RWPE2 (cell line): ENCODE measurements at places on chromosomes 5 and 9.
A peak's percentile ranks its signal among the peaks of the same experiment; 100 is the strongest.

DNA sequence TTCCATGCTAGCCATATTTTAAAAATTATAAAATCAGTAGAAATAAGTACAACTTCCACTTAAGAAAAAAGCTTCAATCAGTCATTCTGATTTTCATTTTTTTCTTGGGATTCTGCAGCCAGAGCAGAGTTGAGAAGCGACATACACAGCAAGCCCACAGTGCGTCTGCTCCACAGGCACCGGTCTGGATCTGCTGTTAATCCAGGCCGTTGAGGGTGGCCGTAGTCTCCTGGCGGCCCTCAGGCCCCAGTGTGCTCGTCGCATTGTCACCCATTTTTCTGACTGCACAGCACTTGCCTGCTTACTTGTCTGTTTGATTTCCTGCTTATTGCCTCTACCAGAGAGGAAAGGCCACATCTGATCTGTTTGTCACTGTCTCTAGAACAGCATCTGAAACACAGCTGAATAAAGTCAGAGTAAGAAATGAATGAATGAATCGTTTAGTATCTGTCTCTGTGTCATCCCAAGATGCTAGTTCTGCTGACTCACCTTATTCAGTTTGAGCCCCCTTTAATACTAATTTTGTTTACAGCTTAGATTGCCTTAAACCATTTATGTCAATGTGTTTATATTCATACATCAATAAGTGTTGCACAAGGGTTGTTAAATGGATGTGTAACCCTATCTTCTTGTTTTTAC, 11.6 kb upstream of the ASPN start:
- no peak overlapping the region for H3K27ac ChIP-seq
- no peak overlapping the region for H3K4me3 ChIP-seq
- no peaks in the 10 kb centered on the region for H3K36me3 ChIP-seq

- DNase-seq = no peak
- H3K4me3 ChIP-seq = no peak overlapping the region
Measured at GRCh38 chr9:127903557-127904475, 4.4 kb upstream of the ST6GALNAC6 start.

GRCh38 chr9:116152941-116153764, 438 bp upstream of the PAPPA start:
- peak overlapping the region; percentile 49 for H3K27ac ChIP-seq
- H3K36me3 ChIP-seq = no peaks in the 10 kb centered on the region
- DNase-seq = no peak
- H3K27me3 ChIP-seq = peaks cover 12% of the 10 kb centered on the region
- H3K4me3 ChIP-seq = no peak overlapping the region

DNA sequence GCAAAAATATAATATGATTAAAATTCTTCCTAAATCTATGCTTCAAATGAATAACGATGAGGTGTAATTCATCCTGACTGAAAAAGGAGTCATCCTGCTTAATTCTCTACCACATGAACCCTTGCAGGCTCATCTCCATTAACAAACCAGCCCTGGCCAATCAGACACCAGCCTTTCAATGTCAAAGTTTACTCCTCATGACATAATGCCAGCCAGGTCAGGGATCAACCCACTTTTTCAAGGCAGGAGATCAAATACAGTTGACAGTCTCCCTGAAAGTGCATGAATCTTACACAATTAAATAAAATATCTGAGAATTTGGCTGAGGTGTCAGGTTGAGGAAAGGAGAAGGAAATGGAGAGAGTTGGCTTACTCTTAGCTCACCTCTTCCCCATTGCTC, 7.0 kb downstream of the GRIN3A start:
- no peaks in the 10 kb centered on the region for H3K4me1 ChIP-seq
- DNase-seq = no peak
- H3K36me3 ChIP-seq = no peaks in the 10 kb centered on the region
- no peak overlapping the region for H3K4me3 ChIP-seq

DNA sequence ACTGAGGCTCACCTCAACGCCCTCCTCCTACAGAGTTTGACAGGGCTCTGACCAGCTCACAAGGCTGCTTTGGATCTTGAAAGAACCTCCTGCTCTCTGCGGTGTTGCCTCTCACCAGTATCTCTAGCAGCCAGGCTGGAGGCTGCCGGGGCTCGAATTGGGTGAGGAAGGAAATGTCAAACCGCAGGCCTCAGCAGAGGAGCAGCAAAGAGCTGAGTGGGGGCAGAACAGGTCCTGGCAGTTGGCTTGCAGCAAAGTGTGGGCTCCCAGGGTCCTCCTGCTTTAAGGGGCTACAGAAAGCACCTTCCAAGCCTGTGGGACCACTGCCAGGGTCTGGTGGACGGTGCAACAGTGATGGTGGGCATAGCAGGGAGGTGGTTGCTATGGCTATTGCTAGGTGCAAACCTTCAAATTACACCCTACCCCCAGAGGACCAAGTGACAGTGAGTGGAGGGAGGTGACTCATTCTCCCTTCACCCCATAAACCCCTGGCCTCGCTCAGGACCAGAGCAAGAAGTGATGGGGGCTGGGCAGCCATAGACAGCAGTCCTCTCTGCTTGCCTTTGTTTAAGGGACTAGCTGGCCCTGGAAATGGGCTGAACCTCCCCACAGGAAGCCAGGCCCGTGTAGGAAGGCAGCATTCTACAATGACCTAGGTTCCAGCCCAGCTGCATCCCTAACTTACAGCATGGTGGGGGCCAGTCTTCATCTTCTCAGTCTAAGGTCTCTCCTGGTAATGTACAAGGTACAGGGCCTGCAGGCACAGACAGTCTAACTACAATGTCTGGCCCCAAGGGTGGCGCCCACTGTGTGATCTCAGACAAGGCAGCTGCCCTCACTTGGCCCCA, 18.7 kb downstream of the LCP2 start:
- no peaks in the 10 kb centered on the region for H3K27me3 ChIP-seq
- H3K27ac ChIP-seq = no peak overlapping the region
- no peaks in the 10 kb centered on the region for H3K4me1 ChIP-seq
- H3K36me3 ChIP-seq = no peaks in the 10 kb centered on the region
- no peak overlapping the region for H3K4me3 ChIP-seq

- H3K27me3 ChIP-seq = no peaks in the 10 kb centered on the region
- no peak for DNase-seq
- no peaks in the 10 kb centered on the region for H3K4me1 ChIP-seq
Measured at GRCh38 chr5:143362664-143363227, 40.7 kb downstream of the NR3C1 start.

- DNase-seq = no peak
- peaks cover 11% of the 10 kb centered on the region for H3K4me1 ChIP-seq
- no peak within 1 kb of the TSS for H3K27ac ChIP-seq
- H3K4me3 ChIP-seq = peak within 1 kb of the TSS; percentile 16
Measured at GRCh38 chr9:124450241-124450924, at the start of gene ADGRD2. Gene ADGRD2, plus strand, starts transcription at chr9:124450451. Its CDS starts 1,216 bp downstream, at chr9:124451667.

DNA sequence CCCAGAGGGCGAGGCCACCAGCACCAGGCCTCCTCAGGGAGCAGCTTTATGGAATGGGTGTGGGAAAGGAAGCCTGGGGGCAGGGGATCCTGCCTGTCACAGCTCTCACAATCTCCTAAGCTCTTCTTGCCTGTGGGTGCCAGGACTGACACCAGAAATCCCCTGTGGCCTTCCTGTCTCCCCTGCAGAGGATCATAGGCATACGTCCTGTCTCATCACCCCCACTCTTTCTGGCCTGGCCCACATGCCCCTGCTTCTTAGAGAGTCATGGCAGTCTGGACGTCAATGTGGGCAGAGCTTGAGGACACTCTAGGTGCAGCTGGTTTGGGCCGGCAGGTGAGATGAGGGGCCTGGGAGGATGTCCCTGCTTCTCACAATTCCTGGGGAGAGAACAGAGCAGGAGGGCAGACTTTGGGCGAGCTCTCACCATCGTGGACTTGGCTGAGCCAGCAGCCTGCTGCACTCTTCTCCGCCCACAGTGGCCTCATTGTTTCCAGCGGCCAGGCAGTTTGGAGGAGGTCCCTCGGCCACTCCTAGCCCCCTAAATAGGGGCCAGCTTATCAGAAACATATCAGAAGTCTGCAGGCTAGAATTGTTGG, 67.3 kb upstream of the ZFR start:
- H3K27ac ChIP-seq = no peak overlapping the region
- no peak overlapping the region for H3K4me3 ChIP-seq
- DNase-seq = no peak

- H3K4me3 ChIP-seq = no peak overlapping the region
- DNase-seq = no peak
- H3K27me3 ChIP-seq = no peaks in the 10 kb centered on the region
- H3K36me3 ChIP-seq = no peaks in the 10 kb centered on the region
Measured at GRCh38 chr5:93328833-93329232, 252.2 kb downstream of the NR2F1-AS1 start.

- H3K4me1 ChIP-seq = no peaks in the 10 kb centered on the region
- no peak overlapping the region for H3K4me3 ChIP-seq
- peaks cover 4% of the 10 kb centered on the region for H3K27me3 ChIP-seq
- no peak overlapping the region for H3K27ac ChIP-seq
Measured at GRCh38 chr5:163022582-163023128, 414.7 kb upstream of the CCNG1 start.

DNA sequence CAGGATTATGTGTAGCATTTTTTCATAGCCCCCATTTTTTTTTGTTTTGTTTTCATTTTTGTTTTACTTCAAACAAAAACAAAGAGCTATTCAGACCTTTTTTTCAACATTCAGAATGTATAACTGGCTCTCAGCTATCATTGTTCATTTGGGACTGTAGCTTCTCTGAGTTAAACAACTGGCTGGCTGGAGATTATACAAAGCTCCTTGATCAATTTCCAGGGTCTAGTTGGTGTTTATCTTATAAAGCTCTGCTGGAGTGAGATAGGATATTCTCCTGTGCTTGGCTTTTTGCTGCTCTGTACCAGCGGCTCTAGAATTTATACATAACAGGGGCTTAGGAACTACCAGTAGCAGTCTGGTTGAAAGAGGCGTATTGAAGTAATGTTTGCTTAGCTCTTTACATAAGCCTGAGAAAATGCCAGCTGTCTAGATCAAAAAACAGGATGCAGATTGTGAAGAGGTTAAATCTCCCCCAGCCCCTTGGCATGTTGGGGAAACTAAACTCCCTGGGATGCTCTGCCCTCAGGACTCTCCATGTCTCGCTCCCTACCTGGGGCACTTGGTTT, 15.2 kb downstream of the GARNL3 start:
- H3K36me3 ChIP-seq = no peaks in the 10 kb centered on the region
- H3K4me1 ChIP-seq = peaks cover 13% of the 10 kb centered on the region
- H3K27ac ChIP-seq = no peak overlapping the region
- DNase-seq = no peak
- no peaks in the 10 kb centered on the region for H3K27me3 ChIP-seq

- no peaks in the 10 kb centered on the region for H3K27me3 ChIP-seq
- no peak overlapping the region for H3K4me3 ChIP-seq
- DNase-seq = no peak
- no peaks in the 10 kb centered on the region for H3K36me3 ChIP-seq
Measured at GRCh38 chr9:131370638-131371037, 23.2 kb upstream of the PRRC2B start.

DNA sequence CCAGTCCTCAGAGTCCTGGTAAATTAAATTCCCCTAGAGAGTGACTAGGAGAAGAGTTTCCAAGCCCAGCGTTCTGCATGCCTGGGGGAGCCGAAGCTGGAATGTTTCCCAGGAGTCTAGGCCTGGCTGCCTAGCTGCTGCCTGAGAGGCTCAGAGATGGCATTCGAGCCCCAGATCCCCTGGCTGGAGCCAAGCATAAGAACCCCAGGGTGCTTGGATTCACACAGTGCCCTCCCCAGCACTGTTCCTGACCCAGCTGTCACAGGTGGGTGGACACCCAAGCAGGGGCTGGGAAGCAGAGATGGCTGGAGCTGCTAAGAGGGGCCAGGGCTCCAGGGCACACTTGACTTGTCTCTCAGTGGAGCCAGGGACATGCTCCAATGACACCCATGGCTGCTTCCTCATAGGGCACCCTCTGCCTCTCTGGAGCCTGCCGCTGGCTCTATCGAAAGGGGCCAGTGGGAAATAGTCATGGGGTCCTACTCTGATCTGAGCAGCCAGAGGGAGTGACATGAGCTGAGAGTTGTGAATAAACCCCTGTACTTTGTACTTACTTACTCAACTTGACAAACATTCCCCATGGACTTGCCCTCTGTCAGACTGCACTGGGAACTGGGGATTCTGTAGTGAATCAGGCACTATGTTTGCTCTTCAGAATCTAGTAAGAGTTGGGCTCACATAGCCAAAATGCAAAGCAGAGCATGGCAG, 62.6 kb upstream of the XPA start:
- H3K36me3 ChIP-seq = no peaks in the 10 kb centered on the region
- no peaks in the 10 kb centered on the region for H3K4me1 ChIP-seq
- H3K27ac ChIP-seq = no peak overlapping the region
- no peak overlapping the region for H3K4me3 ChIP-seq
- H3K27me3 ChIP-seq = no peaks in the 10 kb centered on the region
- no peak for DNase-seq

DNA sequence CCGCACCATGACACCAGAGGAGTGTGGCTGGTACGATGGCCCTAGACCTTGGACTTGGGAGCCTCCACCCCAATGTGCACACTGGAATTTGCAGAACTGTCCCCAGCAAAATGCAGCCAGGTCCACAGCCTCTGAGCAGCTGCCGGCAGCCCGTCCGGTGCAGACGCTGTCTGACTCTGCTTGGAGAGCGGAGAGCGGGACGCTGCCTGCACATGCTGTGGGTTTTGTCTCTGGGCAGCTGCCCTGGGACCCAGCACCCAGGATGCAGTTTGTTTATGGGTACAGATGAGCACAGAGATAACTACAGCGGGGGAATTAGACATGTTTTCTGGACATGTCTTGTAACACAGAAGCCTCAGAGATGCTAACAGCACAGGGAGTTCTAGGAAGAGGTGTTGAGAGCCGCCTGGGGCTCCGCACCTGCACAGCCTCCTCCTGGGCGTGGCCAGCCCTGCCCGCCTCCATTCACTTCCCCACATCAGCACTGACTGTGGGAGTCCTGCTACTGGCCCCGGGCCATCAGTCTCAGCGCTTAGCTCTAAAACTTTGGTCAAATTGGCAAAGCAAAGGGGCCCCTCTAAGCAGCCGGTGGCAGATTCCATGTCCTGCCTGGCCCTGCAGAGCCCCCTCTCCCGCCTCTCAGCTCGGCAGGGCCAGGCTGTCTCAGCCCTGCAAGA, 159.6 kb downstream of the IRX2 start:
- no peak for DNase-seq
- H3K4me1 ChIP-seq = no peaks in the 10 kb centered on the region
- peaks cover 16% of the 10 kb centered on the region for H3K27me3 ChIP-seq
- no peaks in the 10 kb centered on the region for H3K36me3 ChIP-seq

DNA sequence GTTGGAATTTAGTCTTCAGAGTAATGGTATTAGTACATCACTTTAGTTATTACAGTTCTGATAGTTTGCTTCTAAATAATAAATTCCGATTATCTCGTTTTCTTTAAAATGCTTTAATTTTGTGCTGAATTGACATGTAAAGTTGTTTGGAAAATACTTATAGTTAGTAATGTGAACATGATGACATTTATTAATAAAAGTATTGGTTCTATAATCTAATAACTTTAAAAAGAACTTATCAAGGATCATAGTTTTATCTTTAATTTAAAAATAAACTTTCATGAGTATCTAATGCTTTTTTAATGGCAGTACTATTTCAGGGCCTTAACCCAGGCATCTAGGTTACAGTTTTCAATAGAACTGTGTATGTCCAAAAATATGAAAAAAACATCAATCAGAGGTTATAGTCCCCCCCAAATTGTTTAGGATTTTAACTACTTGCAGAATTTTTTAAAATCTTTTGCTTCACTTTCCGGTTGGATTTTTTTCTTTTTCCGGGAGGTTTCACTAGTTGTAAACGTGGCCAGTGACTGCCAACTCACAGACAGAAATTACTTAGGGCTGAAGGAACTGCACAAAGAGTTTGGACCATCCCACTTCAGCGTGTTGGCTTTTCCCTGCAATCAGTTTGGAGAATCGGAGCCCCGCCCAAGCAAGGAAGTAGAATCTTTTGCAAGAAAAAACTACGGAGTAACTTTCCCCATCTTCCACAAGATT, 680 bp downstream of the GPX8 start:
- peak overlapping the region; percentile 64 for H3K27ac ChIP-seq
- DNase-seq = peak; percentile 74
- H3K27me3 ChIP-seq = no peaks in the 10 kb centered on the region
- peaks cover 45% of the 10 kb centered on the region for H3K36me3 ChIP-seq
